SJSA1 (cell line): ENCODE measurements at places on chromosomes 16 and 17.

- no peak for DNase-seq
Observed at GRCh38 chr16:49100366-49100765, 181.3 kb downstream of the CBLN1 start.

GRCh38 chr17:75113798-75114551, 4.2 kb downstream of the ARMC7 start:
- peak; percentile 94 for DNase-seq

- no peak for DNase-seq
Observed at GRCh38 chr16:80109581-80109980, 431.2 kb upstream of the DYNLRB2 start.

DNA sequence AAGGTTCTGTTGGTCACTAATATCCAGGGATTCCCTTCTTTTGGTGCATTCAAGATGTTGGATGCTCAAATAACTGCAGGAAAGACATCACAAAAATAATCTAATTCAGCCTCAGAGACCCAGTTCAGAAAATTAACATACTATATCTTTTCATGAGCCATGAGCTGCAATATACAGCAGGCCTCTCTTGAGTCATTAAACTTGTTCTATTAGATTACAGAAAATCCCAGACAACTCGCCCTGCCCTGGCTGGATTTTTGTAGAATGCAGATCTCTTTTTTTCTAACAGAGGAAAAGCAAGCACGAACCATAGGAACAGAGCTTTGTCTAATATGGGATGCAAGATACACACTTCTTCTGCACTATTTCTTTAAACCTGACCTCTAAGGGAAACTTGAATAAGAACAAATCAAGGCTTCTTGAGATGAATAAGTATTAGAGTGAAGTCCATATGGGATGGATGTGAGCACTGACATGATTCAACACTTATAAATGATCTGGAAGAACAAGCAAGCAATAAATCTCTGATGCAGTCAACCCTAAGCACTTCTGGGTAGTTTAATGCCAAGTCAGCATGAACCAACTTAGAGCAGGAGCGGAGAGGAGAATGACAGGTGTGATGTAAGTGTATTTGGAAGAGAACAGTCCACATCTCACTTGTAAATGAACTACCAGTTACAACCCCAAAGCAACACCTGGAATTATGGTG, 70.7 kb upstream of the GNAO1 start:
- DNase-seq, result no peak

GRCh38 chr16:66372078-66372897, 5.8 kb downstream of the CDH5 start:
- no peak for DNase-seq

- no peak for DNase-seq
Observed at GRCh38 chr17:73262676-73263642, 1.3 kb upstream of the CPSF4L start.

GRCh38 chr17:54932711-54933110, 32.1 kb downstream of the TOM1L1 start:
- DNase-seq, result peak; percentile 68

DNA sequence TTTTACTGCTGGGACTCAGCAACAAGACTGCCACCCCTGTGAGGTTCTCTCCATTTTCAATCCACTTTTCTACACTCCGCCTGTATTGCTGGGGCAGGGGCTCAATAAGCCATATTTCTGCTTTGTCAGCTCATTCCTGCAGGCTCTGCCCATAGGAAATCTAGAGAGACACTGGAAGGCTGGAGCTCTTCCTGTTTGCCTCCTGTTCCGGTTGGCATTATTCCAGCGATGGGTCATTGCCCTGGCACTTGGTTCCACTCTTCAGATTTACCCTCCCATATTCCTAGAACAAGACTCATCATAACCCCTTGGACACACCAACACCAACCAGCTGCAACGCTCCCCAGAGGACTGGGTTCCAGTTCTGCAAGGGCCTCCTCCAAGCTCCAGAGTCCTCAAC, 210.4 kb downstream of the CA10 start:
- DNase-seq, result no peak

DNA sequence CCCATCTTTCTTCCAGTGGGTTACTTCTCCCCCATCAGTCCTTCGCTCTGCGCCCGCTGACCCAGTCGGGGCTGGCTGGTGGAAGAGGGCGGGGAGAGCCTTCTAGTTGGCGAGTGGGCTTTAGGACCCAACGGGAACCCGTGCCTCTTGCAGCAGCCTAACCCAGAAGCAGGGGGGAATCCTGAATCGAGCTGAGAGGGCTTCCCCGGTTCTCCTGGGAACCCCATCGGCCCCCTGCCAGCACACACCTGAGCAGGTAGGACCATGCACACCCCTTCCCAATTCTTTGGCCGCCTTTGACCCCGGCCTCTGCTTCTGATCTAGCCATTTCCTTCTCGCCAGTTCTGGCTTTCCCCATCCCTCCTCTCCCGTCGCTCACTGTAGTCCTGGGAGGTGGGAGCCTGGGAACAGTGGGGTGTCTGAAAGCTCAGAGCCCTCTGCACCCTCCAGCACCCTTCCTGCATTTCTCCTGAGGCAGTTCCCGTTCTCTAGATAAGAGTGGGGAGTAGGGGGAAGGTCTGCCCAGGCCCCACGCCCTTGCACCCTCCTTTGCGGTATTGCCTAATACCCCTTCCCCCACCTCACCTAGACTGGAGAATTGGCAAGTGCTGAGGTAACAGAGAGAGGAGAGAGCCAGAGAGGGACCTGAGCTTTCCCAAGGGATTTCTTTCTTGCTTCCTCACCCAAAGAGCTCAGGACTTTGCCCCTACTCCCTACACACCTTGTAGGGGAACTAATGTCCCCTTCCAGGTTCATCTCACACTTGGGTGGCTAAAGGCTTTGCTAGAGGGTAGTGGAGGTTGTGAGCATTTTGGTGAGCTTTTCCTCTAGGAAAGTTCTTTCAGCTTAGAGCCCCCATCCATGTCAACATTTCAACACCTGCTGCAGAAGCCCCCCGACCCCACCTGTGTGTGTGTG, at the start of gene RARA:
Gene RARA (plus strand): TSS at position 150 of the 918 bp plus-strand sequence. CDS start 22,039 bp downstream, outside the sequence.
- DNase-seq, result no peak

- no peak for DNase-seq
Observed at GRCh38 chr16:47888734-47889133, 267.1 kb downstream of the ABCC12 start.

- DNase-seq, result no peak
Observed at GRCh38 chr16:53176434-53176833, 121.6 kb downstream of the CHD9 start.

DNA sequence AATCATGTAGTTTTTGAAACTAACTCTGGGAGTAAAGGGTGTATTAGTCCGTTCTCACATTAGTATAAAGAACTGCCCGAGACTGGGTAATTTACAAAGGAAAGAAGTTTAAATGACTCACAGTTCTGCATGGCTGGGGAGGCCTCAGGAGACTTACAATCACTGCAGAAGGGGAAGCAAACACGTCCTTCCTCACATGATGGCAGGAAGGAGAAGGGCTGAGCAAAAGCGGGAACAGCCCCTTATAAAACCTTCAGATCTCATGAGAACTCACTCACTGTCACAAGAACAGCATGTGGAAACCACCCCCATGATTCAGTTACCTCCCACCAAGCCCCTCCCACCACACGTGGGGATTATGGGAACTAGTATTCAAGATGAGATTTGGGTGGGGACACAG, 256.5 kb upstream of the TNRC6C start:
- peak; percentile 27 for DNase-seq

DNA sequence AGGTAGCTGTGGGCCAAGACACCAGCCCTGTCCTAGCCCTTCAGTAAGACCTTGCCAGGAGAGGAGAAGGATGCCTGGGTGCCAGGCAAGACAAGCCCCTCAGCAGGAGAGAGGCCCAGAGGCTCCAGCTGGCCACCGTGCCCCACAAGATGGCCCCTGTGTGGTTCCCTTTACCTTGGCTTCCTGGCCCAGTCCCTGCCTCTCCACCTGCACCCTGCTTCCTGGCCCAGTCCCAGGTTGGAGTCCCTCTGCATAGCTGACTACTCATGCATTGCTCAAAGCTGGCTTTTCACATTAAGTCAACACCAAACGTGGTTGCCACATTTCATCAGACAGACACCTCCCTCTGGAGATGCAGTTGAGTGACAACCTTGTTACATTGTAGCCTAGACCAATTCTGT, 4.0 kb downstream of the SYNGR3 start:
- DNase-seq, result no peak

DNA sequence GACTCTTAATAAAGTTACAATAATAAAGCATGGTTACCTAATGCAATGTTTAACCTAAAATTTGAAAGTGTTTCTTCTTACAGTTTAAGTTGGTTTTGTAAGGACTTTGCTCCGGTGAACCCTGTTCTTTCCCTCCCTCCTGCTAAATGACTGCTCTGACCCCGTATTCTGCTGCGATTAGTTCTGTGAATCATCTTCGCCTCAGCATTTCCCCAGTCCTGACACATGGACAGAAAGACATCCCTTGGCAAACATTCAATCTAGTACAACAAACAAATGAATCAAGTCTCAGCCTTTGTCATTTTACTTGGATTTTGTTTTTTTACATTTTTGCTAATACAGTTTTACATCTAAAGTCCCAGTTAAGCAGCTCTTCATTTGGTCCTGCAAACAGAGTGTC, 15.4 kb downstream of the KCNJ2 start:
- no peak for DNase-seq

DNA sequence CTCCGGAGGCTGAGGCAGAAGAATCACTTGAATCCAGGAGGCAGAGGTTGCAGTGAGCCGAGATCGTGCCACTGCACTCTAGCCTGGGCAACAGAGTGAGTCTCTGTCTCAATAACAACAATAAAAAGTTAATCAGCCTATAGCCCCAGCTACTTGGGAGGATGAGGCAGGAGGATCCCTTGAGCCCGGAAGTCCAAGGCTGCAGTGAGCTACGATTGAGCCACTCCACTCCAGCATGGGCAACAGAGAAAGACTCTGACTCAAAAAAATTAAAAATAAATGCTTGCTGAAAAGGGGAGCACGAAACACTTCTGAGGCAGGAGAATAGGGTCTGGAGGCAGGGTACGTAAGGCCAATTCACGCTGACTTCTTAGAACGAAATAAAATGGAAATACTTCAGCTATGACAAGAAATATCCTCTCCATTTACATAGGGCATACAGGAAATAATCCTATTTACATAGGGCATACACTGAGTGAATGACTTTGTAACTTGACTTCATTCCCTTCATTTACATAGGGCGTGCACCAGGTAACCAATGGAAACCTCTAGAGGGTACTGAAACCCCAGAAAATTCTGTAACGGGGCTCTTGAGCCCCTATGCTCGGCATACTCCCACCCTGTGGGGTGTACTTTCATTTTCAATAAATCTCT, 3.2 kb upstream of the PRPSAP1 start:
- DNase-seq, result no peak

DNA sequence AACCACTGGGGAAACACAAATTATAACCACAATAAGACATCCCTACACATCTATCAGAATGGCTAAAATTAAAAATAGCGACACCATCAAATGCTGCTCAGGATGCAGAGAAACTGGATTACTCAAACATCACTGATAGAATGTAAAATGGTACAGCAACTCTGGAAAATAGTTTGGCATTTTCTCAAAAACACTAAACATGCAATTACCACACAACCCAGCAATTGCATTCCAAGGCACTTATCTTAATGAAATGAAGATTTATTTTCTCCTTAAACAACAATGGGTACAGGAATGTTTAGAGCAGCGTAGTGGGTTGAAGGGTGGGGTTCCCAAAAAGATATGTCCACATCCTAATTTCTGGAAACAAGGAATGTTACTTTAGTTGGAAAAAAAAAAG, 309.0 kb upstream of the PMFBP1 start:
- DNase-seq, result no peak

- peak; percentile 74 for DNase-seq
Observed at GRCh38 chr17:72416054-72416675, 295.3 kb downstream of the SOX9 start.

DNA sequence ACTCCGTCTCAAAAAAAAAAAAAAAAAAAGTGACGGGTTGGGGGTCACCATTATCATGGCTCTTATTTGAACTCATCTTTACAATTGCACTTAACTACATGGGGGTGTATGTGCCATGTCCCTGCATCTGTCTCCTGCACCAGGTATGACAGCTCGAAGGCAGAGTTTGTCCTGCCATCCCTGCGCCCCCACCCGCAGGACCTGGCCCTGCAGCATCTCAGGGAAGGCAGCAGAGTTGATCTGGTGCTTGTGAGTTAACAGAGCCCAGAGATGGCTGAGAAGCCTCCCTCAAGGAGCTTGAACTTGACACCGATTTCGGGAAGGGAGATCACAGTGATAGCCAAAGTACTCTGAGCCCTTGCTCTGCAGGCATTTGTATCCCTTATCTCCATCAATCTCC, 44.8 kb downstream of the C16orf82 start:
- no peak for DNase-seq

GRCh38 chr17:1068356-1068755, 71.4 kb downstream of the TIMM22 start:
- no peak for DNase-seq

DNA sequence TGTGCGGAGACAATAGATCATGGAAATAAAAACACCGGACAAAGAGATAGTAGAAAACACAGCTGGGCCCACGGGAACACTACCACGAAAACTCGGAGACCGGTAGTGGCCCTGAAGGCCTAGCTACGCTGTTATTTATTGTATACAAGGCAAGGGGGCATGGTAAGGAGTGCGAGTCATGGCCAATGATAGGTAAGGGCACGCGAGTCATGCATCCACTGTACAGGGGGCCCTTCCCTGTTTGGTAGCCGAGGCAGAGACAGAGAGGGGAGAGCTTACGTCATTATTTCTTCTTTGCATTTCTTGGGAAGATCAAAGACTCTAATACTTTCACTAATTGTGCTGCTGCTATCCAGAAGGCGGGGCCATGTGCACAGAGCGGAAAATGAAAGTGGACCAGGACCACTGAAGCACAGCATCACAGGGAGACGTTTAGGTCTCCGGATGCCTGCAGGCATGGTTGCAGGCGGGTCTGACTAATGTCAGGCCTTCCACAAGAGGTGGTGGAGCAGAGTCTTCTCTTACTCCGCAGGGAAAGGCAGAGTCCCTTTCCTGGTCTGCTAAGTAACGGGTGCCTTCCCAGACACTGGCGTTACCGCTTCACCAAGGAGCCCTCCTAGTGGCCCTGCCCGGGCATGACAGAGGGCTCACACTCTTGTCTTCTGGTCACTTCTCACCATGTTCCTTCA, 74.4 kb upstream of the ARL4D start:
- DNase-seq, result peak; percentile 72

GRCh38 chr17:82437325-82437668, 13.3 kb downstream of the CYBC1 start:
- no peak for DNase-seq

DNA sequence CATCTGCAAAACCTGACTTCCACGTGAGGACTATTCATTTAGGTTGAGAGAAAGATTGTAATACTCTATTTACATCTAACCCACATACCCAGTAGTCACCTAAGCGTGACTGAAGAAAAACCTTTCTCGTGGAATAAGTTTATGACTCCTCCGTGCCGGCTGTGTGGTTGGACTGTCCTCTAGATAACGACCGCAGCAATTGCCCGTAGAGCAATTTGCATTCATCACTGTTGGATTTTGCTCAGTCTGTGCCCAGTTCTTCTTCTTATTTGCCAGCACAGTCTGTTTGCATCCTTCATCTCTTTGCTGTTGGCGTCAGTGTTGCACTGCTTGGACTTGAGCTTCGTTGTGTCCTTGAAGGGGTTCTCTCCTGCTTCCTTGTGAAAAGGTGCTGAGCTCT, 131.3 kb downstream of the CYB561 start:
- no peak for DNase-seq

GRCh38 chr17:55454906-55455474, 33.4 kb upstream of the MMD start:
- DNase-seq, result peak; percentile 66

- peak; percentile 25 for DNase-seq
Observed at GRCh38 chr16:69717066-69717465, 9.3 kb downstream of the NQO1 start.

GRCh38 chr16:938136-938535, 32.6 kb downstream of the LMF1 start:
- no peak for DNase-seq
